ENCODE measurements at places on chromosomes 5 and 9. TPM values are rescaled to one million over a fixed set of nuclear protein-coding genes. Genes with fewer than 3 reads are reported as not detected.
A peak's percentile ranks its signal among the peaks of the same experiment; 100 is the strongest.

GRCh38 chr9:91056486-91056885 lies 254.9 kb downstream of the SYK start:
- no peak overlapping the region for H3K4me3 ChIP-seq
- no peak for DNase-seq
- H3K27ac ChIP-seq = no peak overlapping the region
- no peaks in the 10 kb centered on the region for H3K27me3 ChIP-seq
- no peaks in the 10 kb centered on the region for H3K36me3 ChIP-seq

DNA sequence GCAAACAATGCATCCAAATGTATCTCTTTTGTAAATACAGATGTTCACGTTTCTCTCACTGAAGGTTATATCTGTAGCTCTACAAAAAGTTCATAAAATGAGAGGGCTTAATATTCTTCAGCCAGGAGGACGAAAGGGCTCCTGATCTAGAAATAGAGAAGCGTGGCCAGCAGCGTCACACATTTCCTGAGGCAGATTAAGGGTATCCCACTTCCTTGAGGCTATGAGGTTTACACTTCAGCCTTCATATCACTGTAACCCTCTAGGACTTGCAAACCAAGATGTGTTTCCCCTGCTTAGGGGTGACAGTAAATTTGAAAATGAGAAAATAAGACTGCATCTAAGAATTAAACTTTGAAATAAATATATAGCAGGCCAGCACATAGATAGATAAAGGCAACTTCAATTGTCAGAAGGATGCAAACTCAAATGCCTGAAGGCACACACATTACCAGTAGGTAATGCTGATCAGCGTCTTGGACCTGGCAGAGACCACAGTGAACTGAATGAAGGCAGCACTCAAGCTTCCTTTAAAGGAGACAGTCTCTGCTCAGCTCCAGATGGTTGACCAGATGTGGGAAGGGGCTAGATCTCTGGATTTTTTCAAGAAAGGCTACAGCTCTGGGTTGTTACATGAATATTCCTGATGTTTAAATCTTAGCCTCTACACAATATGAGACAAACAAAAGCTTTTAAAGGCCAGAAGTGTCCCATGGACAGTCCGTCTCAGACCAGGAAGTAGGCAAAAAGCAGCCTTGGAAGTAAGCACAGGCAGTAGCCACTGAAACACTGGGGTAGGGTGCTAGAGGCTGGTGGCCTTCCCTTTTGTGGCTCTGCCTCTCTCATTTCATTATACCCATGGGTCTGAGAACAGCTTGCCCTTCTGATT lies 197.7 kb downstream of the MCTP1 start:
- no peaks in the 10 kb centered on the region for H3K36me3 ChIP-seq
- H3K4me3 ChIP-seq = no peak overlapping the region
- no peak overlapping the region for H3K27ac ChIP-seq
- no peaks in the 10 kb centered on the region for H3K27me3 ChIP-seq
- DNase-seq = no peak
- no peaks in the 10 kb centered on the region for H3K4me1 ChIP-seq

- no peaks in the 10 kb centered on the region for H3K4me1 ChIP-seq
- no peak overlapping the region for H3K27ac ChIP-seq
- no peaks in the 10 kb centered on the region for H3K36me3 ChIP-seq
- no peaks in the 10 kb centered on the region for H3K27me3 ChIP-seq
- DNase-seq = peak; percentile 10
Observed at GRCh38 chr9:114898741-114899140, 31.6 kb downstream of the TNFSF8 start.

DNA sequence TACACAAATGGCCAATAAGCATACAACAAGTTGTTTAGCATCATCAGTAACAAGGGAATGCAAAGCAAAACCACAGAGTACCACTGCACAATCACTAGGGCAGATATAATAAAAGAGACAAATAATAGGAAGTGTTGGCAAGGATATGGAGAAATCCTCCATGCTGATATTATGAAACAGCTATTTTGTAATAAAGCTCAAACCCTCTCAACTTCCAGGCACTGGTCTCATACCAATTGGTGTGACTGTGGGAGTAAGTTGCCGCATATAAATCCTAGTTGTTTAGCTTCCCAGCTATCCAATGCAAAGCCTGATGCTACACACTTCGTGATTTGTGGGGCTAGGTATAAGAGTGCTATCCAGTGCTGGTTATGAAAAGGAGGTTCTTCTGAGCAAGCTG lies 88.6 kb downstream of the SMIM23 start:
- no peak for DNase-seq
- H3K27me3 ChIP-seq = no peaks in the 10 kb centered on the region
- H3K27ac ChIP-seq = no peak overlapping the region
- H3K4me3 ChIP-seq = no peak overlapping the region
- H3K4me1 ChIP-seq = no peaks in the 10 kb centered on the region

DNA sequence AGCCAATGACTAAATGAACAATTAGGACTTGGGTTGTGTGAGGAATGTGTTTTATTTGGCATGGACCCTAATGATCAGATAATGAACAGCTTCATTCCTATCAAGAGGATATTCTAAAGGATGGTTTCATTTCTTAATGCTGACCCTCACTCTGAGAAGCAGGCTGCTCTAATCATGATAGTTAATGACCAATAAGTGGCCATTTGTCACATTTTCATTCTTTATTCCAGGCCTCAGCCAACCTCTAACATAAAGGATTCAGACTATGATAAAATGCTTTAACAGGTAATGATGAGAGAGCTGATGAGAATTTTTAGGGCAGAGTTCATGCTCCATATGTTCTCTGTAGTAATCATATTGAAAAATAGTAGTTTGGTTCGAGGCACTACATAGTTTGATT lies 301.5 kb upstream of the ARRDC3 start:
- DNase-seq = no peak
- H3K27ac ChIP-seq = no peak overlapping the region
- no peaks in the 10 kb centered on the region for H3K27me3 ChIP-seq
- no peaks in the 10 kb centered on the region for H3K4me1 ChIP-seq
- H3K4me3 ChIP-seq = no peak overlapping the region
- no peaks in the 10 kb centered on the region for H3K36me3 ChIP-seq

GRCh38 chr5:24747327-24747726 lies 102.5 kb upstream of the CDH10 start:
- no peaks in the 10 kb centered on the region for H3K27me3 ChIP-seq
- no peak for DNase-seq

GRCh38 chr5:83265318-83265717 lies 188.0 kb downstream of the XRCC4 start:
- no peak for DNase-seq
- H3K4me3 ChIP-seq = no peak overlapping the region
- no peaks in the 10 kb centered on the region for H3K36me3 ChIP-seq
- no peaks in the 10 kb centered on the region for H3K4me1 ChIP-seq
- no peaks in the 10 kb centered on the region for H3K27me3 ChIP-seq
- no peak overlapping the region for H3K27ac ChIP-seq

GRCh38 chr9:71609448-71609830 lies 158.9 kb downstream of the CEMIP2 start:
- no peaks in the 10 kb centered on the region for H3K27me3 ChIP-seq
- no peak overlapping the region for H3K4me3 ChIP-seq
- H3K4me1 ChIP-seq = peaks cover 8% of the 10 kb centered on the region
- H3K36me3 ChIP-seq = no peaks in the 10 kb centered on the region

DNA sequence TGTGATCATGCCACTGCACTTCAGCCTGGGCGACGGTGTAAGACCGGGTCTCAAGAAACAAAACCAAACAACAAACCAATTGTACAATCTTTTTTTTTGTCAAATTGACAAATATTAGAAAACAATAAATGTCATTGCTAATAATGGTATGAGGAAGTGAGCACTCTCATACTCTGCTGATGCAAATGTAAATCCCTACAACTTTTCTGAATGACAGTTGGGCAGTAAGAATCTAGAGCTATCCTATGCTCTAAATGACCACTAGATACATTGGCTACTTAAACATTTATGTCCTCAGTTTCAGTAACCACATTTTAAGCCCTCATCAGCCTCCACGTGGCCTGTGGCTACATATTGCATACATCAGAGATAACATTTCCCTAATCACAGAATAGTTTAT lies 256.2 kb downstream of the FER start:
- no peaks in the 10 kb centered on the region for H3K4me1 ChIP-seq
- no peak overlapping the region for H3K4me3 ChIP-seq
- no peak overlapping the region for H3K27ac ChIP-seq
- no peaks in the 10 kb centered on the region for H3K27me3 ChIP-seq
- H3K36me3 ChIP-seq = no peaks in the 10 kb centered on the region
- no peak for DNase-seq

- no peaks in the 10 kb centered on the region for H3K36me3 ChIP-seq
- H3K4me3 ChIP-seq = no peak overlapping the region
- no peak for DNase-seq
- no peaks in the 10 kb centered on the region for H3K27me3 ChIP-seq
Observed at GRCh38 chr5:36026706-36027465, 35.7 kb upstream of the UGT3A1 start.

- H3K4me1 ChIP-seq = no peaks in the 10 kb centered on the region
- H3K36me3 ChIP-seq = no peaks in the 10 kb centered on the region
- H3K27me3 ChIP-seq = peaks cover 24% of the 10 kb centered on the region
- DNase-seq = no peak
- H3K4me3 ChIP-seq = no peak overlapping the region
Observed at GRCh38 chr5:547086-547924, 23.1 kb upstream of the SLC9A3 start.

- no peaks in the 10 kb centered on the region for H3K36me3 ChIP-seq
- no peak overlapping the region for H3K4me3 ChIP-seq
- H3K27ac ChIP-seq = no peak overlapping the region
- no peaks in the 10 kb centered on the region for H3K27me3 ChIP-seq
- H3K4me1 ChIP-seq = no peaks in the 10 kb centered on the region
Observed at GRCh38 chr9:115847216-115847615, 306.4 kb upstream of the PAPPA start.

- H3K27ac ChIP-seq = no peak overlapping the region
- H3K4me1 ChIP-seq = no peaks in the 10 kb centered on the region
- no peaks in the 10 kb centered on the region for H3K36me3 ChIP-seq
Observed at GRCh38 chr5:14895301-14895700, 23.7 kb upstream of the ANKH start.

DNA sequence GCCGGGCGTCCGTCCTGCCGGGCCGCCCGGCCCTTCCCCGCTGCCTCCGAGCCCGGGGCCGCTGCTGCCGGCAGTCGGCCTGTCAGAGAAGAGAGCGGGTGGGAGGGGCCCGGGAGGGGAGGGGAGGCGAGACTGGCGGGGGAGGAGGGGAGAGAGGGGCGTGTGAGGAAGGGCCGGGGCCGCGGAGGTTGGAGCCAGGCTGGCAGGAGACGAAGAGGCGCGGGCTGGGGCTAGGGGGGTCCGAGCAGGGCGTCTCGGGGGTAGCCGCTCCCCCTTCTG lies 570 bp downstream of the CREBRF start:
- H3K4me3 ChIP-seq = peak overlapping the region; percentile 85
- no peaks in the 10 kb centered on the region for H3K27me3 ChIP-seq

- H3K36me3 ChIP-seq = no peaks in the 10 kb centered on the region
- DNase-seq = no peak
- H3K27me3 ChIP-seq = no peaks in the 10 kb centered on the region
- H3K27ac ChIP-seq = no peak overlapping the region
- no peak overlapping the region for H3K4me3 ChIP-seq
- no peaks in the 10 kb centered on the region for H3K4me1 ChIP-seq
Observed at GRCh38 chr9:99967457-99967856, 61.0 kb downstream of the STX17 start.

- no peak overlapping the region for H3K27ac ChIP-seq
- H3K27me3 ChIP-seq = no peaks in the 10 kb centered on the region
- H3K4me3 ChIP-seq = no peak overlapping the region
Observed at GRCh38 chr5:57491369-57491965, 8.9 kb upstream of the ACTBL2 start.

DNA sequence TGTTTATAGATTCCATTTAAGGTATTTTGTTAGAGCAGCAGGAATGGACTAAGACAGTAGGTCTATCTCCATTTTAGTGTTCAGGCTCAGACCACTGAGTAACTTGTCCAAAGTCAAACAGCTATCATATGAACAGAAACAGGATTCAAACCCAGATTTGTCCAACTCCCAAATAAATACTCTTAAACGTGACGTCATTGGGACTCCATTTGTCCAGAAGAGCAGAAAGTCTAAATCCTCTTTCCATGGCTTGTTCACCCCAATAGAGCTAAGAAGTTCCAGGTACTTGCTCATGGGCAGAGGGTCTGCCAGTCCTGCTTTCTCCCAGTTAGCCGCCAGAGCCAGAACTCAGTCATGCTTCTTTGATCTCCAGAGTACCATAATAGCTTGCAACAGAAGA lies 16.3 kb upstream of the VLDLR start:
- H3K36me3 ChIP-seq = no peaks in the 10 kb centered on the region
- no peaks in the 10 kb centered on the region for H3K27me3 ChIP-seq
- H3K4me1 ChIP-seq = peaks cover 13% of the 10 kb centered on the region
- H3K27ac ChIP-seq = no peak overlapping the region
- DNase-seq = no peak

- H3K27me3 ChIP-seq = no peaks in the 10 kb centered on the region
- H3K27ac ChIP-seq = no peak overlapping the region
- no peak for DNase-seq
- H3K4me3 ChIP-seq = no peak overlapping the region
- no peaks in the 10 kb centered on the region for H3K36me3 ChIP-seq
Observed at GRCh38 chr5:7991125-7991821, 122.3 kb downstream of the MTRR start.

GRCh38 chr5:2912741-2913140 lies 161.3 kb upstream of the IRX2 start:
- no peak overlapping the region for H3K27ac ChIP-seq
- no peaks in the 10 kb centered on the region for H3K36me3 ChIP-seq
- no peak for DNase-seq
- no peak overlapping the region for H3K4me3 ChIP-seq
- no peaks in the 10 kb centered on the region for H3K4me1 ChIP-seq

GRCh38 chr9:83986765-83987401 lies 6.3 kb downstream of the RMI1 start:
- DNase-seq = peak; percentile 58
- H3K27me3 ChIP-seq = no peaks in the 10 kb centered on the region
- H3K27ac ChIP-seq = peak overlapping the region; percentile 22
- H3K4me1 ChIP-seq = peaks cover 4% of the 10 kb centered on the region
- H3K36me3 ChIP-seq = no peaks in the 10 kb centered on the region
- no peak overlapping the region for H3K4me3 ChIP-seq

The PCDHB8 gene
- 0.20 TPM for total RNA-seq

The F12 gene
- total RNA-seq = 1.2 TPM

The WNT8A gene
- not detected for total RNA-seq

The FOXD4L5 gene
- not detected for total RNA-seq

The ENG gene
- total RNA-seq = 33.8 TPM

The SPATA31D3 gene
- total RNA-seq = not detected

The PCDH12 gene
- 2.3 TPM for total RNA-seq

The PTGES gene
- total RNA-seq = not detected

The PCDHB6 gene
- not detected for total RNA-seq

The RFK gene
- 18.6 TPM for total RNA-seq
